Activated CD4-positive, alpha-beta T cell treated with anti-CD3 and anti-CD28 coated beads for 4 hours (primary cell): ENCODE measurements at places on chromosomes 13 and 19.

- DNase-seq, result no peak
Measured at GRCh38 chr19:4374498-4375163, 25.7 kb downstream of the SH3GL1 start.

DNA sequence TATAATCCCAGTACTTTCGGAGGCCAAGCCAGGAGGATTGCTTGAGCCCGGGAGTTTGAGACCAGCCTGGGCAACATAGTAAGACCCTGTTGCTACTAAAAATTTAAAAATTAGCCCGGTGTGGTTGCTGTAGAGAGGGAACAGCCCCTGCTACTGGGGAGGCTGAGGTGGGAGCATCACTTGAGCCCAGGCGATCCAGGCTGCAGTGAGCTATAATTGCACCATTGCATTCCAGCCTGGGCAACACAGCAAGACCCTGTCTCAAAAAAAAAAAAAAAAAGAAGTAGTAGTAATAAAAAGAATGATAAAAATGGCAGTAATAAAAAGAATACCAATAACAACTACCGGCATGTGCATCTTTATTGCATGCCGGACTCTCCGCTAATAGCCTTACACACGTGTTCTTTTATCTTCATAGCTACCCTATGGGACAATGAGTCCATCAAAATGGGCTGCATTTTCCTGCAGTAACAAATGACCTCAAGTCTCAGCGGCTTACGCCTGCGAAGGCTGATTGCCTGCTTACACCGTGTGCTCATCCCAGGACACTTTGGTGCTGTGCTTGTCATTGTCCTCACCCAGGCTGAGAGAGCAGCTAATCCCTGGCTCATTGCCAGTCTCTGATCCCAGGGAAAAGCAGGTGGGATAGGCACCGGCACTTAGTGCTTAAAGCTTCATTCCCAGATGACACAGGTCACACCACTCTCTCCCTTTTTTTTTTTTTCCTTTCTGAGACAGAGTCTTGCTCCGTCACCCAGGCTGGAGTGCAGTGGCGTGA, 14.4 kb upstream of the SYCN start:
- DNase-seq, result no peak

DNA sequence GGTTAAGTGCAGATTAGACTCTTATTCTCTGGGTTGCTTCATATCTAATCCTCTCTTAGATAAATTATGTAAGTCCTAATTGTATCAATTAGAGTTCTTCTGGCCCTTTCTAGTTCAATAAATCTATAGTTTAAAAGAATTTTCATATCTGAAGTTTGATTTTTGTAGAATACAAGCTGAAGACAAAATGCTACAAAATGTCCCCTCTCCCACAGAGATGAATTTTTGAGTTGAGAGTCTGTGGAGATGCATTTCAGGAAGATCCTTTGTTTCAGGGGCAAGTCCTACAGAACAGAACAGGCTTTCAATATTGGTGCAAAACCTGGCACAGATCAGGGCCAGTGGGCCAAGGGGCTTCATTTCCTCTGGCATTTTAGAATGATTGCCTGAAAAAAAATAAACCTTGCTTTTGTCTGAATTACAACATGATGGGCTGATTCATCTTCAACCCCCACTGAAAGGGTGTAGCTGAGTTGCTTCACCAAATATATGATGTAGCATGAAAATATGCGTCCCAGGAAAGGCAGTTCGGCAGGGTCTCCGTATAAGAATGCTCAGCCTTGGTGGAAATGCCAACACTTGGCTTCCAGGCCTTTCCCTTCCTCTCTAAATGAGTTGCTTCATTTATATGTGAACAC, 6.4 kb upstream of the IPO5 start:
- DNase-seq, result no peak

GRCh38 chr19:3075605-3076431, 13.5 kb upstream of the TLE5 start:
- peak; percentile 78 for DNase-seq

DNA sequence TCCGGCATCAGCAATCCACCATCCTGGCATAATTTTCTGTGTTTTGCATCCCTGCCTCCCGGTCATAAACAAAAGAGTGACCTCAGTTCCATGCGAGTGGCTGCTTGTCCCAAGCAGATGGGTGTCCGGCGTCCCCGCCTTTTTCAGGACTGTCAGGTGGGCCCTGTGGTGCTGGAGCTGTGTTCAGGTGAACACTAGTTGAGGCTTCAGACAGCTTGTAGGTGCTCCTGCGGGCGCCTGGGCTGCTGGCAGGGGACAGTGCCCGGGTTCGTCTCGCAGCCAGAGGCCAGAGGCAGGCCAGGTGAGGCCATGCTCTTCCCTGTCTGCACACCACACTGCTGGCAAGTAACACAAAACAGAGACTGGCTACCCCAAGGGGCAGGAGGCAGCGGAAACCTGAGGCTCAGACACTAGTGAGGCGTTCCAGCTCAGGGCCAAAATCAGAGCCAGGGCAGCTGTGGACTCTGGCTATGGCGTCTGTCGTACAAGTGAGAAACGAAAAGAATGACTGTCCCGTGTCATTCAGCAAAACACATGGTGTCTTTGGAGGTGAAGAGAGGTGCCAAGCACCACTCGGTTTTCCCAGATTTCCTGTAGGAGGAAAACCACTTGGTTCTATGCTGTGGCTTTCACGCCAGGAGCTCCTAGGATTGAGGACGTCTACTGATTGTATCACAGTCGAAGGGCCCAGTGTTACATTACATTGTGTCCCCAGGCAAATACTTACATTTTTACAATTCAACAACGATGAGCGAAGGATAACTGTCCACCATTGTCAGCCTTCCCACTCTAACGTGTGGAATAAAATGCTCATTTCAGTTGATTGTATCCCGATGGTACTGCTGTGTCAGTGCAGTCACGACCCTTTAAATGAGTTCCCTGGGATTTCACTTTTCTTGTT, 104.0 kb downstream of the ATP11A start:
- no peak for DNase-seq

DNA sequence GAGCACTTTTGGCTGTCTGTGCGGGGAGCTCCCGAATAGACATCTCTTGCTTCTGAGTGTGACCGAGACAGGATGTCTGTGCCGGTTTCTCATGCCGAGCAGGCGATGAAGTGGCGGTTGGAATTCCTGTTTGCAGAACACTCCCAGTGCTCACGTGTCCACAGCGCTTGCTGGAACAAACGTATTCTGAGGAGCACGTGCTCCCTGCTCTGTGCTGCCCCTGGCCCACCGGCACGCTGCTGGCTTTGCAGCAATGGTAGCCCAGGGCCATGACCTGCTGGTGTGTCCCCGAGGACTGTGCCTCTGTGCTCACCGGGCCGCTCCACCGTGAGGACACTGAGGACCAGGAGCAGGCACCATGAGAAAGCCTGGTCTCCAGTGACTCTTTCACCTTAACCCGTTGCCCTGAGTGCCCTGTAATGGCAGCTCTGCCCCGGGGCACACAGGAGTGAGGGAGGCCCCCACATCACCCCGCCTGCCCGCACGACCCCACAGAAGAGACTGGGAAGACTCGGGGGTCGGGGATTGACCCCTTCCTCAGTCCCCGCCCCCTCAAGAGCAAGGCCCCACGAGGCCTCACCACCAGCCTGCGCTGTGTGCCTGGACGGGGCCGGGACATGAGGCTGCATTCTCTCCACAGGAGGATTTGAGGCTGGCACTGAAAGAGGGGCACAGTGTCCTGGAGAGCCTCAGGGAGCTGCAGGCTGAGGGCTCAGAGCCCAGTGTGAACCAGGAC, 40.0 kb upstream of the F7 start:
- DNase-seq, result no peak

DNA sequence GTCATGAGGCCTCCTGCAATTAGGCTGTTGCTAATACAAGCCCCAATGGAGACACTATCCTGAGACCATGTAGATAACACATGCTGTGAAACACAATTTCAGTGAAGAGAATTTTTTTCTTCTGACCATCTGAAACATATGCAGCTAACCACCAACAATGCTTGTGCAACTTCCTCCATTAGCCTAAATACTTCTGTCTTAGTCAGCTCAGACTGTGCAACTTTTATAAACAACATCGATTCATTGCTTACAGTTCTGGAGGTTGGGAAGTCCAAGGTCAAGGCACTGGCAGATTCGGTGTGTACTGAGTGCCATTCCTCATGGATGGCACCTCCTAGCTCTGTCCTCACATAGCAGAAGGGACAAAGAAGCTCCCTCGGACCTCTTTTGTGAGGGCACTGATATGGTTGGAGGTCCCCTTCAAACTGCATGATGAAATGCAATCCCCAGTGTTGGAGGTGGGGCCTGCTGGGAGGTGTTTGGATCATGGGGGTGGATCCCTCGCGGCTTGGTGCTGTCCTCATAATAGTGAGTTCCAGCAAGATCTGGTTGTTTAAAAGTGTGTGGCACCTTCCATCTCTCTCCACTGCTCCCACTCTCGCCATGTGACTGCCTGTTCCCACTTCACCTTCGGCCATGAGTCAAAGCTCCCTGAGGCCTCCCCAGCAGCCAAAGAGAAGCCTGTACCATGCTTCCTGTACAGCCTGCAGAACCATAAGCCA, 27.7 kb downstream of the STK24 start:
- DNase-seq, result no peak

- no peak for DNase-seq
Measured at GRCh38 chr13:106337096-106337850, 198.2 kb downstream of the EFNB2 start.

DNA sequence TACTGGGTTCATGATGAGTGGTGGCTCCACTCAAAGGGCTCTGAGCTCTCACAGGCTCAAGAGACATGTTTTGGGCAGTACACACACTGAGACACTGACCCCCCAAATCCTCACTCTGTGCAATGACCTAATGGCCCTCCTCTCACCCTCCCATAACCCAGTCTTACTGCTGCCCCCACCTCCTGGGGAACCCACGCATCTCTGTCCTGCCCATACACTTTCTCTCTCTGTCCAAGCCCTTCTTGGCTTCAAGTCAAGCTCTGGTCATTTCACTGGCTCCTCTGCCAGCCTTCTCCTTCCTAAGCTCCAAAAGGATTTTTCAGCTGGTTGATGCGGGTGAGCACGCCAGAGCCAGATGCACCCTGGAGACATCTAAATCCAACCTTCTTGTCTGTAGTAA, 187.9 kb upstream of the TSHZ3 start:
- no peak for DNase-seq

DNA sequence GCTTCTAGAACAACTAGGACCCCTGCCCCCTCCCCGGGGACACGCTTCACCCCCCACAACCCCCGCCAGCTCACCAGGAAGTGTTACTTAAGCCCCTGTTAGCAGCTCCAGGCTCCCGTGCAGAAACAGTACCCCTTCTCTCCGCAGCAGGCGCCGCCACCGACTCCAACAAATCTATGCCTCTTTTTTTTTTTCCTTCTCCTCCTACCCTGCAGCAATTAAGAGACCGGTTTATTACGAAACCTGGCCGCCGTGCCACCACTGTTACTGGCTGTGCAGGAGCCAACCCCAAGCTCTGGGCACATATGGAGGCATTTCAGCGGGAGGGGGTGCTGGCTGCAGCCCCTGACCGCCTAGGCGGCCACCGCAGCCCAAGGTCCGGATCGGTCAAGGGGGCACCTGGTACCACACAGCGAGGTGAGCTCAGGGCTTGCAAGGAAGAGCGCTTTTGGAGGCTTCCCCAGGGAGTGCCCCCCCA, 2.4 kb downstream of the GADD45B start:
- peak; percentile 34 for DNase-seq

DNA sequence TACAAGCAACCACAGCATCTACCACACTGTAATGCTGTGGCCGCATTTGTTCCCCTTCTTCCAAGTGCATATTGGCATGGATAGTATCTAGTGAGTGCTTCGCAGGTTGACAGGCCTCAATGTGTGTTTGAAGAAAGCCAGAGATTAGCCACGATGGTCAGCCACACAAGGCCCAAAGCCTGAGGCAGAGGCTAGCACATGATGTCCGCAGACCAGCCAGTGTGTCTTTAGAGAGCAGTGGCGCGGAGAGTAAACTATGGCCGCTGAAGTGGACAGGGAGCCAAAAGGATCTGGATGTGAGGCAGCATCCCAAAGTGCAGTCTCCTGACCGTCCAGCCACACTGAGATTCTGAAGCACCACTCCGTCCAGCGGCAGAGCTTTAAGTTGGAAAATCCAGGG, 36.0 kb downstream of the BRD4 start:
- no peak for DNase-seq

DNA sequence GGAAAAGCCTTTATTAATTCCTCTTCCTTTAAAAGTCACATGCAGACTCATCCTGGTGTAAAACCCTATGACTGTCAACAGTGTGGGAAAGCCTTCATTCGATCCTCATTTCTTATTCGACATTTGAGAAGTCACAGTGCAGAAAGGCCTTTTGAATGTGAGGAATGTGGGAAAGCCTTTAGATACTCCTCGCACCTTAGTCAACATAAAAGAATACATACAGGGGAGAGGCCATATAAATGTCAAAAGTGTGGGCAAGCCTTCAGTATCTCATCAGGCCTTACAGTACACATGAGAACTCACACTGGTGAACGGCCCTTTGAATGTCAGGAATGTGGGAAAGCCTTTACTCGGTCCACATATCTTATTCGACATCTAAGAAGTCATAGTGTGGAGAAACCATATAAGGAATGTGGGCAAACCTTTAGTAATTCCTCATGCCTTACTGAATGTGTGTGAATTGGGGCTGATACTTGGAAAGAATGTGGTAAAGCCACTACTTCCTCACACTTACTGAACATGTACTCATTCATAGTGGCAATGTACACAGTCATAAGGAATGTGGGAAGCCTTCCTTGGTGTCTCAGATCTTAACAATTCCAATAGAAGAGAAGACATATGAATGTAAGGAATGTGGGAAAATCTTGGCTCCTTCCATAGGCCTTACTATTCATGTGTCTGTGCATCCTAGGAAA, 18.8 kb downstream of the ZNF559 start:
- DNase-seq, result no peak

DNA sequence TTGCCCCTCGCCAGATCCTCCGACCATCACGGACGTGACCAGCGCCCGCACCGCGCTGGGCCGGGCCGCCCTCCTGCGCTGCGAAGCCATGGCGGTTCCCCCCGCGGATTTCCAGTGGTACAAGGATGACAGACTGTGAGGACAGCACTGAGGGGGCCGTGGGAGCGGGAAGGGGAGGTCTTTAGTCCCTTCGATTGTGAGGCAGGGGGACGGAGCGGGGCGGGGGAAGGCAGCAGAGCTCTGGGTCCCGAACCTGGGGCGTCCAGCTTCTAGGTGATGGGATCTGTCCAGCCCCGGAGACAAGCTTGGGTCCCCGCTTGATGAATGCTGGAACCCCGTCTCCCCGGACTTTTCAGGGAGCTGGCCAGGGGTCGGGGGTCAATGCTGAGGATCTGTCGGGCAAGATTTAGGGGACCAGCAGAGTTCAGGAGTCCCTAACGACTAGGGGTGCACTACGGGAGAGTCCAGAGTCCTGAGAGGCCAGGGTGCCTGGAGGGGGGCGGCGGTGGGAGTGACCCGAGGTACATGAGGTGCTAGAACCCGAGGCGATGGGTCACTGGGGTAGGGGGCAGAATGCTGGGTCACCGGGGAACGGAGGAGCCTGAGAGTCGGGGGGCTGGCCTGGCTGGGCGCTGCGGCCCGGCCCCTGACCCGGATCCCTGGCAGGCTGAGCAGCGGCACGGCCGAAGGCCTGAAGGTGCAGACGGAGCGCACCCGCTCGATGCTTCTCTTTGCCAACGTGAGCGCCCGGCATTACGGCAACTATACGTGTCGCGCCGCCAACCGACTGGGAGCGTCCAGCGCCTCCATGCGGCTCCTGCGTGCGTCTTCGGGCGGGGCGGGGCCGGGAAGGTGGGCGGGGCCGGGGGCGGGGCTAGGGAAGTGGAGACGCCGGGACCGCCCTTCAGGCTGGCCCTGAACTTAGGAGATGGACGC, 14.6 kb downstream of the VSIG10L start:
- DNase-seq, result peak; percentile 26
